Transverse colon (tissue), 4 donors: ENCODE measurements at places on chromosomes 6 and 20. TPM values are rescaled to one million over a fixed set of nuclear protein-coding genes. Genes with fewer than 3 reads are reported as not detected.

Gene RIPPLY2
- not detected for total RNA-seq

Gene HTR1E
- not detected for total RNA-seq

Gene MYB
- 39.6 TPM for total RNA-seq

Gene TAGAP
- 10.3 TPM for total RNA-seq

Gene ZNF334
- 7.1 TPM for total RNA-seq
